IMR-90 (cell line): ENCODE measurements at places on chromosomes 5 and 9. TPM values are rescaled to one million over a fixed set of nuclear protein-coding genes. Genes with fewer than 3 reads are reported as not detected.

Gene SHOC1
- not detected in 2 replicates for total RNA-seq

Gene SPAG8
- 0.28 and 0.72 TPM in 2 replicates for total RNA-seq

Gene GRM6
- not detected in 2 replicates for total RNA-seq

Gene OR13J1
- not detected in 2 replicates for total RNA-seq

Gene GSN
- total RNA-seq: 461 and 547 TPM in 2 replicates

Gene PCDHB5
- total RNA-seq: 0.18 and 0.28 TPM in 2 replicates

Gene TAF11L10
- total RNA-seq: not detected in 2 replicates

Gene SAXO1
- total RNA-seq: under 0.01 TPM in 1 of 2 replicates, not detected in the other

Gene SV2C
- total RNA-seq: not detected in 2 replicates

Gene CER1
- not detected in 2 replicates for total RNA-seq

Gene GABRP
- not detected in 2 replicates for total RNA-seq

Gene SMIM23
- not detected in 2 replicates for total RNA-seq

Gene TAF11L5
- not detected in 2 replicates for total RNA-seq

Gene PRSS3
- total RNA-seq: 16.4 and 26.9 TPM in 2 replicates

Gene NAIF1
- total RNA-seq: 8.3 and 9.7 TPM in 2 replicates

Gene IFNE
- 1.8 and 1.9 TPM in 2 replicates for total RNA-seq
